ENCODE measurements at places on chromosomes 3 and 15.

DNA sequence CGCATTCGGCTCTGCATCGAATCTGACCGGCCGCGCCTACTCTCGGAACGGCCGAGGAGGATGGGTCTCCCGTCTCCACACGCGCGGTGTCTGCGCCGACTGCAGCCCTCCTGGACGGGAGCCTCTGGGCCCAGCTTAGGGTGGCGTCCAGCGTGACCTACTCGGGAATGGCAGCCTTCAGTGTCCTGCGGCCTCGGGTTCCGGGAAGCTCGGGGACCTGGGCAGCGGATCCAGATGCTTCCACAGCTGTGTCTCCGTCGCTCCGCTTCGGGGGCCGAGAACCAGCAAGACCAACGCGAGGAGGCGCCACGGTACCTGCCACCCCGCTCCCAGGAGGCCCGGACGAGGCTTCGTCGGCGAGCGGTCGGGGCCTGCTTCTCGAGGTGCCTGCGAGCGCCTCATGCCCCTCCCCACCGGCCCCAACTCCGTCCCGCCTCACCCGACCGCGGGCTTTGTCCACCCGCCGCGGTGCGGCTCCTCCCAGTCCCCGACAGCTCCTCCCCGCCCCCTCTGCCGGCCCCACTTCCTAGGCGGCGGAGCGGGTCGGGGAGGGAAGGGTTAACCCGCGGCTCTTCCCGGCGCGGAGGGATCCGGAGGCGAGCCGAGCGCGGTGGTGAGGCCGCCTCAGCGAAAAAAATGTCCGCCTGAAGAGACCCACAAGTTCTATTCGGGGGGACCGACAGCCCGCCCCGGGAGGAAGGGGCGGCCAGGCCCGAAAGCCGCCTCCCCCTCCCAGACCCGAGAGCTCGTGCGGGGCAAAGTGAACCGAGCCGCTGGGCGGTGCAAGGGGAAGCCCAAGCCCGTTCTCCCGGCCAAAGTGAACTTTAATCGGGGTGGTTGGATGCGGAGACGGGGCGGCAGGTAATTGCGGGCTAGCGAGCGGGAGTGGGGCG is at the start of gene TCF12:
Gene TCF12, plus strand, starts transcription at position 599 of the 893 bp plus-strand sequence. CDS start 1,270 bp downstream, outside the sequence.
- peak; percentile 97 for DNase-seq

GRCh38 chr15:47792231-47792630 is 74.9 kb downstream of the SEMA6D start:
- DNase-seq: no peak

- no peak for DNase-seq
These were observed 28.5 kb upstream of the TATDN2 start for GRCh38 chr3:10219737-10220136.

DNA sequence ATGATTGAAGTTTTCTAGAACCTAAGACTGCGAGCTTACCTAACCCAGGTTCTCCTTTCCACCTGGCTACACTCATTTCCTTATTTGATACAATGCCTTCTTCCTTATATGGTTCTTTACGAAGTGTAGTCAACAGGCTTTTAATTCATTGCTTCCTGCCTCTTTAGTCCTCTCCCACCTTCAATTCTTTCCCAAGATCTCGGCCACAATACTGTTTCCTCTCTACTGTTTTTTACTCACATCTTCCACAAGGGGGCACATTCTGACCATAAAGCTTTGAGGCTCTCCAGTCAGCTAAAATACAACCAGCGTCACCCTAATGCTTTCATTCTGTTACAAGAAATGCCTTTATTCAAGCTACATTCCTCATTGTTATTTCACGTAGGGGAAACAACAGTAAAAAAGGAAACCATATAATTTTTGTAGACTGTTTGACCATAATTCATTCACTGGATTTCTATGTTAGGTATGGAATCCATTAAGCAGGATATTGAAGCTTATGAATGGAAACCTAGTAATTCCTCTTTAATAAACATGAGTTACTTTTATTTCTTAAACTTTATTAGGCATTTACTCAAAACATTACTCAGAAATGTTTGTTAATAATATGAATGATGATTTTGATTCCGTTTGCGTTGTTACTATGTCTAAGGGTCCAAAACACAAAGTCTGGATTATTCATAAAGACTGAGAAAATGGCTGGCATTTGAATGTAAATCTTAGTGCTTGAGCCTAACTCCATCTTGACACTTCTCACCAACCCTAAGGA is 29.5 kb upstream of the VEPH1 start:
- DNase-seq: peak; percentile 84

DNA sequence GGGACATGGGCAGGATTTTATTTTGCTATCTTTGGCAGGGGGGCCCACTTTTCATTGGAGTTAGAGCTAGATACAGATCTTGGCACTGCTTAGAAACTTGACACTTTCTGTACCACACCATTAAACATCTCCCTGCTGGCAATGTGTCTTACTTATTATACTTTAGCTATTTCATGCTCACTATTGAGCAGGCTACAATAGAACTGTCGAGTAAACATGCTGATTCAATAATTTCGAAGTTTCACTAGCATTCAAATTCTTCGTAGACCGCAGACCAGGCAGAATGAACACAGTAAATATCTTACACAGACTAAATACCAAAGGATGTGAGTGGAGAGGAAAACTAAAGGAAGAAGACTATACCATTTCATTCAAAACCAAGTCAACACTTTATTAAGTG is 180.8 kb downstream of the UNC13C start:
- no peak for DNase-seq

- no peak for DNase-seq
These were observed 154.3 kb downstream of the PLCL2 start for GRCh38 chr3:17038900-17039553.

DNA sequence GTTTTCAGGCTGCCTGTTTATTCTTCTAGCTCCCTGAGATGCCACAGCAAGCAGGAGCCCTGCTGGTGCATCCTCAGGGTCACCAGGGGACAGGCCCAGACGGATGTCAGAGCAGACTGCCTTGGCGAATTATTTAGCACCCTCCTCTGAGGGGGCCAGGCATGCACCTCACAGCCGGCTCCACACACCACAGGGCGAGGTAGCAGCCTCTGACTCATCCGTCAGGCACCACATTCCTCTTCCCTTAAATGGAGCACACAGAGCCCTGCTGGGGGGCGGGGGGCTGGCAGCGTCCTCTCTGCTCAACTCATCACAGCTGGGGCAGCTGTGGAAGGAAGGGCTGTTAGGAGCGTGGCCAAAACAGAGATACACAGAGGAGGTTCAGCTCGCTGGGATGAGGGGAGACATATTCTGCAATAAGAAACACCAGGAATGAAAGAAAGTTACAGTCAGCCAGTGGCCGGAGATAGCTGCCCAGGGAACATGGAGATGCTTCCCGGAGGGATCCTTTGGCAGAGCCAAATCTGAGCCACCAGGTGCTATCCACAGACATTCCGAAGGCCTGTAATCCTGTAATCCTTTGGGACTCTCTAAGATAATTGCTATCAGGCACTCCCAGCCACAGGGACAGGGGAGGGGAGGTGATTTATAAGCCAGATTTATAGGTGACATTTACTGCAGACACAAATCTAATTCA is 13.9 kb upstream of the PRICKLE2 start:
- peak; percentile 96 for DNase-seq

DNA sequence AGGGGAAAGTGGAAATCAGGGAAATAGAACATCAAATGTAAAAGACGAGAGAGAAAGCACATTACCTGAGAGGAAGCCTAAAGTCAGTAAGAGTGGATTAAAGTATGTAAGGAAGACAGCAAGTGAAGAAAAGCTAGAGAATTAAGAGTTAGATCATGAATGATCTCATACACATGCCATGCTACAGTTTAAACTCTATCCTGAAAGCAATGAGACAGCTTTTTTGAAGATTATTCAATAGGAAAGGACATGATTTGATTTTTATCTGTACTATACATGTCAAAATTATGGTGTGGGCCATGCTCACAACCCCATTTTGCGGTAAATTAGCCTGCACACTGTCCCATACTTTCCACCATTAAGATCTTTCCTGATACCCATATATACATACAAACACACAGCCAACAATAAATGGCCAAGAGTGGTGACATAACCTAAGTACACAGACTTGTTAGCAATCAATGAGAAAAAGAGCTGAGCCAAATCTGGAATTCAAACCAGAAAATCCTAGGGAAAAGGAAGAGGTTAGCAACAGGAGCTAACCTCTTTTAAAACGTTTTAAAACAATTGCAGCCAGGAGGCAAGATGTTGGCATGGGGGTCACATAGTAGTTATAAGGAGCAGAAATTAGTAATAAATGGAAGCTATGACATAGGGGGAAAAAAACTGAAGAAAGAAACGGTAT is 4.5 kb downstream of the MYO9A start:
- no peak for DNase-seq

GRCh38 chr3:55006244-55006676 is 78.4 kb upstream of the LRTM1 start:
- DNase-seq: peak; percentile 52

DNA sequence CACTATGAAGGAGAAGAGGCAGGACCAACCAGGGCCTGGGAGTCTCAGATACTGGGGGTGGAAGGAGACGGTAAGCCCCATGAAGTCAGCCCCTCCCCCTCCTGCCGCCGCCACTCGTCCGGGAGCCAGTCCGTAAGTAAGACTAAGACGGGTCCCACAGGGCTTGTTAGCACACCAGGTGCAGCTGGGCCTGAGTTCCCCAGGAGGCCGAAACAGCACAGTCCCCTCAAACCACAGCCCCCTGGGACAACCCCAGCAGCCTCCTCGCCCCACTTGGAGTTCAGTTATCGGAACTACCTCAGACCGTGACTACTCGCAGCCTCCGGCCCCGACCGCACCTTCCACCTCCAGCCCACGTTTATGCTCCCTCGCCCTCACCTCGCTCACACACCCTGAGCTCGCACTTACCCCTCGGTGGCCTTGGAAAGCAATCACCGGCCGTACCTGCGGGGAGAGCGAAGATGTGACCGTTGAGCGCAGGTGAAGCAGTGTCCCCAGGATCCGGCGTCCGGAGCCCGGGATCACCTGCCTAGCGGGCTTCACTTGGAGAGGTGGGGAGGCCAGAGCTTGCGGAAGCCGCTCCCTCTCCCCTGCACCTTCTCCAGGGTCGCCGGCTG is 557 bp downstream of the ELL3 start:
- no peak for DNase-seq

- no peak for DNase-seq
These were observed 5.6 kb downstream of the CTXND1 start for GRCh38 chr15:80246425-80246894.

DNA sequence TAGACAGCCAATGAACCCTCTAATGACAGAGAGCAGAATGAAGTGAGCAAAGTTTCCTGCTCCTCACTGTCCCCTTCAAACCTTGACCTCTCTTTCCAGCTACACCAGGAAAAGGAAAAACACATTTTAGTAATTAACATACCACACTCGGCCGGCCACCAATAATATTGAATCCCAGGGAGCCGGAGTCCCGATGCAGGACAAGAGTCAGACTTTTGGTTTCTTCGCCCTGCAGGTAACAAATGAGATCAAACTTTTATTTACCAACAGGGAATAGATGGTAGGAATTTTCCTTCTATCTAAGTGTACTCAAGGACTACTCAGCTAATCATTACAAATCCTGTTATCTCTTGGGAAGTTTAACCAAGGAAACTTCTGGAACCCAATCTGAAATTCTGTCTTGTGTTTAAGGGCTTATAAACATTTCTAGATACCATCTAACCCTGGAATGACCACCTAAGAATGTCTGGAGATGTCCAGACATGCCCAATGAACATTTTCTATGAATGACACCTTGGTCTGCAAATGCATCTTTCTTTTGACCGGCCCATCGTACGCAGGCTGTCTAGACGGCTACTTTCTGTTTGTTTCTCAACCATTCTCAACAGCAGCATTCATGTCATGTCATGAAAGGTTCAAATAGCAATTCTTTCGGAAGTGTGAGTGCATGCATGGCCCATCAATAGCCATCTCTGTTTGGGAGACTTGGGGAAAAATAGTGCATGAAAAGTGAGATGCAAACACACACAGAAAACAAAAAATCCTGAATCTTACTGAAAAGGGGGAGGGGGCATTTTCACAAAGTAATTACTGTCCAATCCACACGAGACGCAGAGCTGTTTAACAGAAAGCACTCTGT is 16.1 kb downstream of the PDZRN3 start:
- no peak for DNase-seq

DNA sequence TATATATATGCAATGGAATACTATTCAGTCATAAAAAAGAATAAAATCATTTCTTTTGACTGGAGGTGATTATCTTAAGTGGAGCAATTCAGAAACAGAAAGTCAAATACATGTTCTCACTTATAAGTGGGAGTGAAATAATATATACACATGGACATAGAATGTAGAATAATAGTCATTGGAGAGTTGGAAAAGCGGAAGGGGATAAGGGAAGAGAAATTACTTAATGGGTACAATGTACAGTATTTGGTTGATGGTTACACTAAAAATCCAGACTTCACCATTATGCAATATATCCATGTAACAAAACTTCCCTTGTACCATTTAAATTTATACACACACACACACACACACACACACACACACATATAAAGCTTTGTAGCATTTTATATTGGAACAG is 84.3 kb downstream of the RAP2B start:
- no peak for DNase-seq

DNA sequence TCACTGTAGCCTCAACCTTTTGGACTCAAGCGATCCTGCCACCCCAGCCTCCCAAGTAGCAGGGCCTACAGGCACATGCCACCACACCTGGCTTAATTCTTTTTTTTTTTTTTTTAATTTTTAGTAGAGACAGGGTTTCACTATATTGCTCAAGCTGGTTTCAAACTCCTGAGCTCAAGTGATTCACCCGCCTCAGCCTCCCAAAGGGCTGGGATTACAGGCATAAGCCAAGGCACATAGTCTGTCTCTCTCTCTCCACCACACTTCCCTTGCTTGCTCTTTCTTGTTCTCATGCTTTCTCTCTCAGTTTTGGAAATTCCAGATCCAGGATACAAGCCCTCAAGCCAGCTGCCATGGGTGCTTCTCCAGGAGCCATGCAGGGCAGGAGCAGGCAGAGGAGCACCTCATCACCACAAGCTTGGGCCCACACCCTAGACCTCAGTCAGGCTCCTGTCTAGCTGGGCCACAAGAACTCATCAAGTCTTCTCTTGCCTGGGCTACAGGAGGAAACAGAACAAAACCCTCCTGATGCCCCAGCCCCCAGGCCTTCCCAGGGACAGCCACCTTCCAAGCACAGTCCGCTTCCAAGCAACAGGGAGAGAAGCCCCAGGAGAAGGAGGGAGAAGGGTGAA is 145.3 kb upstream of the LPP start:
- DNase-seq: no peak

DNA sequence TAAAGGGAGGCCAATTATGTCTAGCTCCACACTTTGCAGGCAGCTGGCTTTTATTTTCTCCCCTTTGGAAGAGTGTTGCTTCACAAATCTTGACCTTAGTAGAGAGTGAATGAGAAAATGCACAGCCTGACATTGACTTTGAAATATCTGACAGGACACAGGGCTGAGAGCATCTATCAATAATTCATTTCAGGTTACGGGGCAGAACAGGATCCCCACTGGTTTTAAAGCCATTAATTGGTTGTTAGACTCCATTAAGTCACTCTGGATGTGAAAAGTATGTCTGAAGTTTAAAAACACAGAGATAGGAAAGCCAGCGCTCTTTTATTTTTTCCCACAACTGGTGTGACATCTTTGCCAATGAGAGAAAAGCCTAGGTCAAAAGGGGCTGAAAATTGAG is 251.9 kb upstream of the TMC3 start:
- DNase-seq: no peak

- DNase-seq: no peak
These were observed 266.5 kb upstream of the LRTM1 start for GRCh38 chr3:55194376-55194775.

GRCh38 chr3:23484386-23484785 is 281.3 kb downstream of the UBE2E2 start:
- DNase-seq: no peak

- no peak for DNase-seq
These were observed 165.4 kb upstream of the AGTR1 start for GRCh38 chr3:148532326-148532725.

Measured in umbilical cord (tissue), 2 donors.